RCC 7860 (cell line): ENCODE measurements at places on chromosomes 5 and 9.

- no peak for DNase-seq
Measured at GRCh38 chr9:123343443-123344191, 12.4 kb upstream of the CRB2 start.

DNA sequence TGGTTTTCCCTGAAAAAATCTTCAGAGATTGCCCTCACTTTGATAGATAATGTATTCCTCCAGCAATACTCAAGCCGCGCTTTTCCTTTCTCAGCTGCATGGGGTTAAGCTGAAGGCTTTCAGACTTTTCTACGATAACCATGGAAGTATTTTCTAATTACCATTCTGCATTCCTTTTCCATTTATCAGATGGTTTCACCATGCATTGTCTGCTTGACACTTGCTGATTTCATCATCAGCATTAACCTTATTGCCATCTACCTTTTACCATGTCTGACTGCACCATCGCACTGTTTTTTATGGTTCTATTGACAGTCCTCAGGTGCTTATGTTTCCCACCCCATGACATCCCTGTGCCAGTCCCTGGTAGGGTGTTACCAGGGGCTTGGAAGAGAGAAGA, 91.6 kb downstream of the DMAC1 start:
- no peak for DNase-seq

GRCh38 chr5:141585594-141585993, 33.2 kb downstream of the DIAPH1 start:
- DNase-seq: no peak

DNA sequence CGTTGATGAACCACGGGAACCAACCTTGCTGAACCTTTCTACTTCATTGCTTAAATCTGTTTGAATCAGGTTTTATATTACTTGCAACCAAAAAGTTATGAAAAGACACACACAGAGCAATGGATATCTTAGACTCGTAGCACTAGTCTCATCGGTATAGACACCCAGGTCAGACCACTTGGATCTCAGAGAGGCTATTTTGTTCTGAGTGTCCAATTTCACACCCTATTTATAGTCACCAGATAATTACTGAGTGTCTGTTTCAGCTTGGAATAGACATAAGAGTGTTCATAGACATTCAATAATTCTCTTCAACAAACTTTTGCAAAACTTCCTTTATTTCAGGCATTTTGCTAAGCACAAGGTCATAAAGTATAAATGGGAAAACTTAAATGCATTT, 145.4 kb upstream of the EGFLAM start:
- no peak for DNase-seq

GRCh38 chr9:131579789-131580211, 34.5 kb downstream of the PRRT1B start:
- DNase-seq: no peak

GRCh38 chr5:55708732-55709131, 3.4 kb downstream of the SLC38A9 start:
- no peak for DNase-seq

- no peak for DNase-seq
Measured at GRCh38 chr9:98577446-98577845, 131.3 kb downstream of the GABBR2 start.

GRCh38 chr5:10118150-10118549, 131.5 kb downstream of the ATPSCKMT start:
- DNase-seq: no peak

GRCh38 chr5:13252699-13253098, 691.8 kb downstream of the DNAH5 start:
- DNase-seq: no peak

DNA sequence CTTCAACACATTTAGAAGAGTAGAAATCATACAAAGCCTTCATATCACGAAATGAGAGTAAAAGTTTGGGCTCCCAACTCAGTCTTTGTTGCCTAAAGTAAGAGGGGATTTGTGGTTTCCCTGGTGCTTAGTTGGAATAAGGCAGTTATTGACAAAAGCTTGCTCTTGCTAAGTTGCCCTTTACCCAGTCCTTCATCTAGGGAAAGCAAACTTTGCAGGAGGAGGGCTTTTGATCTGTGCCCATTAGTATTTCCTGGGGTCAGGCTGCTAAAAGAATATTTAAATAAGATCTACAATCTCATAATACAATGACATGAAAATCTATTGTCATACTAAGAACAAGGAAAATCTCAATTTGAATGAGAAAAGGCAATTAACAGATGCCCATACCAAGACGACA, 84.1 kb upstream of the ACO1 start:
- DNase-seq: no peak

GRCh38 chr9:75830303-75830702, 60.2 kb upstream of the PCSK5 start:
- DNase-seq: no peak

DNA sequence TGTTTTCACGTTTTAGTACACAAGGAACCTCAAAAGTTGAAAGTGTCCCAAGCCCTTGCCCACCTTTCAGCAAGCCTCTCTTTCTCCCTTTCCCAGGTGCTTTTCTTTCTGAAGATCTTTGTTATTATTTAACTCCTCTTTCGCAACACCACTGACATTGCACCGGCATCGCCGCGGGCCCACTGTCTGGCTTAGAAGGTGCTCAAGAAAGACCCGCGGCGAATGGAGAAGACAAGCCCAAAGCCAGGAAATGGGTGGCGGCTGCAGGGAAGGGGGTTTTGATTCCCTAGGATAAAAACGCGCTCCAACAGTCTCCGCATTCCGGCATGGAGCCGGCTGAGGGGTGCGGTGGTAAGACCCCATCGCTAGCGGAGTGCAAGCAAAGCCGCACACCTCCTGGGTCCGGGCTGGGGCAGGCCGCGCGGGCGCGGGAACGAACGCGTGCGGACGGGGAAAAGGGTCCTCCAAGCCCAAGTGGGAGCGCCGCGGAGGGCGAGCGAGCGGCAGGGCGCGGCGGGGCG, 404 bp upstream of the AFAP1L1 start:
- DNase-seq: no peak

DNA sequence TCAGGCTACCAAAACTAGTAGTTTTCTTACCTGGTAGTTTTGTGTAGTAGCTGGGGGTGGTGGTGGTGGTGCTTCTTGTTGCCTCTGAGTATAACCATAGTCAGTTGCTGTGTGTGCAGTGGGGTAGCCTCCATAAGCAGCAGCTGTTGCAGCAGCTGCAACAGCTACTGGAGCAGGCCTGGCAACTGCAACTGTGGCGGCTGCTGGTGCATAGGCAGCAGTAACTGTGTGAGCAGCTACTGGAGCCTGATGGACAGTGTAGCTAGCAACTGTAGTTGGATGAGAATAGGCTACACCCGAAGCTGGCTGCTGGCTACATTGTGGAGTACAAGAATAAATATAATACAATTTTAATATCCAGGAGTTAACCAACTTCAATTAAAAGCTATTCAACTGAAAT, 24.7 kb downstream of the ZFR start:
- no peak for DNase-seq

DNA sequence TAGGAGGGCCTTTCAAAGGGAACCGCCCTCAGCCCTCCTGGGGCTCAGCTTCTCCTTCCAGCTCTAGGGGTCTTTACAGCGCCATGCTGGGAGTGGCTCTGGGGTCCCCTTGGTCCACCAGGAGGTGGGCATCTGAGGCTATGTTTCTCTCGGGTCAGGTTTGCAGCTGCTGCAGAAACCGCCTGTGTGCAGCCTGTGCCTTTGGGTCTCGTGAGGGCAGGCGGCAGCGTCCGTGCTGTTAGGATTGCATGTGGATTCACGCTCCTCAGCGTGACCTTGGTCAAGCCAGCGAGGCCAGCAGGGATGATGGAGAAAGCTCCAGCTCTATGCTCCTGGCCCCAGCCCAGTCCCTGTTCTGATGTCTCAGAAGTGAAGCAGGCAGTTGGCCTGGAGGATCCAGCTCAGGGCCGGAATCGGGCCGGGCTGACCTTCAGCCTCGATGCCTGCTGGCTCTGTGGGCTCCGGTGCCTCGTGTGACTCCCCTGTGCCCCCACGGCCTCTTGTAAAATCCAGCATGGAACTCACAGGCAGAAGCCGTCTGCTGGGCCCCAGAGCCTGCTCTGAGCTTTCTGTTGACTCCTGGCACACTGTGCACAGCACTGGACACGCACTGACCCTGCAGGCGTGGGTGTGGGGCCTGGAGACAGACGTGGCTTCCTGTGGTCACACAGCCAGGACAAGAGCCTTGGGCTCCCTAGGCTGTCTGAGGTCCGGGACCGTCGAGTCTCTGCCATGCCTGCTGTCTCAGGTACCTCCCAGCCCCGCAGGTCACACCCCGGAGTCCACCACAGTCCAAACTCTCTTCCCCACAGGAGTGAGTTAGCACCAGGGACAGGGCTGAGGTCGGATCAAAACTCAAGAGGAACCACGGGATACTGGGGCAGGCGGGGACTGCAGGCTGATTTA, 54.3 kb downstream of the TRIP13 start:
- DNase-seq: no peak
